ENCODE measurements at places on chromosomes 13 and 19.
A peak's percentile ranks its signal among the peaks of the same experiment; 100 is the strongest.

DNA sequence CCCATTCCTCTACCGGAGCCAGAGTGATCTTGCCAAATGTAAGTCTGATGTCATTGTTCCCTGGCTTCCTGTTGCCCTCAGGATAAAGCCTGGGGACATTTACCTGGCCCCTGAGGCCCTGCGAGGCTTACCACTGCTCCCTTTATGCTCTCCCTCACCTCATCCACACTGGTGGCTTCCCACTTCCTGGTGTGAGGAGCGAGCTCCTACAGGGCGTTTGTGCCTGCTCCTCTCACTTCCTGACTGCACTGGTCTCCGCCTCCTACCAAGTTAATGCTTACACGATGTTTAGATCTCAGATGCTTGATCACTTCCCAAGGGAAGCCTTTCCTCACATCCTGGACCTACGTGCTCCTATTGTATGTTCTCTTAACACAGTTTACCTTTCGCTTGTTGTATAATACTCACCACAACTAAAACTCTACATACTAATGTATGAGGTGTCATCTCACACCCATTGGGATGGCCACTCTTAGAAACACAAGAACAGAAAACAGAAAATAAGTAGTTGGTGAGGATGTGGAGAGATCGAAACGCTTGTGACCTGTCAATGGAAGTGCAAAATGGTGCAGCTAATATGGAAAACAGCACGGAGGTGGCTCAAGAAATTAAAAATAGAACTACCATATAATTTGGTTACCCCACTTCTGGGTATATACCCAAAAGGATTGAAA lies 177.6 kb downstream of the SHISA2 start:
- no peak for DNase-seq
- H3K4me1 ChIP-seq: peaks cover 77% of the 10 kb centered on the region
- H3K27me3 ChIP-seq: no peaks in the 10 kb centered on the region

- no peak overlapping the region for H3K27ac ChIP-seq
- no peak for DNase-seq
Measured at GRCh38 chr13:81713201-81713600, 1372.3 kb upstream of the SPRY2 start.

DNA sequence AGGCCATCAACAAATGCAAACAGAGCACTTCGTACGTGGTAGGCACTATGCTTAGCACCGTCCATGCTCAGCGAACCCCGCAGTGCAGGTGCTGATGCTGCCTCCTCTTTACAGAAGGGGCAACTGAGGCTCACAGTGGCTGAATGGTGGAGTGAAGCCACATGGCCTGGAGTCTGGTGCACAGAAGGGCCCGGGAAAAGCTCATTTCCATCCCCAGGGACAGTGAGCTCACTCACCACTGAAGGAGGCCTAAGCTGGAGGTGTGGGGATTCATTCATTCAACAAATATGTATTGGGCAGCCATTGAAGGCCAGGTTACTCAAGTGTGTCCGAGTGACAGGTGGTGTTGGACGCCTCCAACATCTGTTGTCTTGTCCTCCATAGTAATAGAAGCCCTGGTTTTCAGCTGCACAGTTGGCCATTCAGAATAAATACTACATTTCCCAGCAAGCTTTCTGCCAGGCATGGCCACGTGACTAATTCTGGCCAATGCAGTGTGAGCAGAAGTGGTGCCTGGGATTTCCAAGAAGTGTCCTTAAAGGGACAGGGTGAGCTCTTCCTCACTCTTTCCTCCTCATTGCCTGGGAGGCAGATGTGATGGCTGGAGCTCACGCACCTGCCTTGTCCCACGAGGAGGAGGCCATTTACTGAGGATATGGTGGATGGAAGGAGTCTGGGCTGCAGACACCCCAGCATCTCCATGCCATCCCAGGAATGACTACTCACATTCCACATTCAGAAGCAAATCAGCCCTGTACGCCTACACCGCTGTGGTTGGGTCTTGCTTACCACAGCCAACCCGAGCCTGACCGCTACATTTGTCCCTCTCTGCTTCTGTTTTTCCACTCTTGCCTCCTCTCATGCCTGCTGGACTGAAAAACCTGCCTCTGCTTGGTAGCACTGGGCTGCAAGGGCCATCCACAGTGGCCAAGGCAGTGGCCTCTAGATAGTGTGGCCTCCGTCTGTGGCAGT lies 2.3 kb upstream of the ZNRF4 start:
- no peak for DNase-seq
- peaks cover 26% of the 10 kb centered on the region for H3K27me3 ChIP-seq
- H3K4me3 ChIP-seq: no peak overlapping the region

DNA sequence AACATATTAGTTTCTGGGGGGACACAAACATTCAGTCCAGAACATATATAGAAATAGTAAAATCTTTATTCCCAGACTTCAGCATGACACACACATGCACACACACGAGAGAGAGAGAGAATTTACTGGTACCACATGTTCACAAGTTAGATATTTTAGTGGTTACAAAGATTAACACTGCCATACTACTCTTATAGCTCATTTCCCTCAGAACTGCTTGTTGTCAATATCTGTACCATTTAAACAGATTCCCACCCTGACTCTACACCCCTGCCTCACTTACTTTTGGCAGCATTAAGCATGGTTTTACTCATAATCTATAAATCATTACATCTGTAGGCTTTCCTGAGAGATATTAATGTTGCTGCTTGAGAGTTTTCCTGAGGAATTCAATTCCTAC lies 524.7 kb upstream of the HTR2A start:
- H3K4me3 ChIP-seq: no peak overlapping the region
- H3K27me3 ChIP-seq: no peaks in the 10 kb centered on the region
- H3K36me3 ChIP-seq: no peaks in the 10 kb centered on the region
- DNase-seq: no peak
- H3K27ac ChIP-seq: no peak overlapping the region
- no peaks in the 10 kb centered on the region for H3K4me1 ChIP-seq

DNA sequence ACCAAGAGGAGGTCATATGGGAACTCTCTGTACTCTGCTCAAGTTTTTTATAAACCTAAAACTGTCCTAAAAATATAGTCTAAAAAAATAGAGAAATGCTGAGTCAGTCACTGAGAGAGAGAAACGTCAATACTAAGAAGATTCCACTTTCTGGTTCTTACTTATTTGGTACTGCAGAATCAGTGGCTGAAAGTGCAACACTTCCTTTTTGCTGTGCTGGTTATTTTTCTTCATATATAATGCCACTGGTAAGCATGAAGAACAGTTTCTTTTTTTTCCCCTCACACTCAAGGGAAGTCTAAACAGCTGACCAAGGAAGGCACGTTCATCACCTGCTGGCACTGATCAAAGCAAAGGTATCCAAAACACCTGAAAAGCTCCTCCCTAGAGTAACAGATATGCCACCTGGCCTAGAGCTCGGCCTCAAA lies 44.3 kb upstream of the N4BP2L1 start:
- H3K4me3 ChIP-seq: no peak overlapping the region
- peaks cover 8% of the 10 kb centered on the region for H3K36me3 ChIP-seq
- DNase-seq: no peak
- no peaks in the 10 kb centered on the region for H3K27me3 ChIP-seq

DNA sequence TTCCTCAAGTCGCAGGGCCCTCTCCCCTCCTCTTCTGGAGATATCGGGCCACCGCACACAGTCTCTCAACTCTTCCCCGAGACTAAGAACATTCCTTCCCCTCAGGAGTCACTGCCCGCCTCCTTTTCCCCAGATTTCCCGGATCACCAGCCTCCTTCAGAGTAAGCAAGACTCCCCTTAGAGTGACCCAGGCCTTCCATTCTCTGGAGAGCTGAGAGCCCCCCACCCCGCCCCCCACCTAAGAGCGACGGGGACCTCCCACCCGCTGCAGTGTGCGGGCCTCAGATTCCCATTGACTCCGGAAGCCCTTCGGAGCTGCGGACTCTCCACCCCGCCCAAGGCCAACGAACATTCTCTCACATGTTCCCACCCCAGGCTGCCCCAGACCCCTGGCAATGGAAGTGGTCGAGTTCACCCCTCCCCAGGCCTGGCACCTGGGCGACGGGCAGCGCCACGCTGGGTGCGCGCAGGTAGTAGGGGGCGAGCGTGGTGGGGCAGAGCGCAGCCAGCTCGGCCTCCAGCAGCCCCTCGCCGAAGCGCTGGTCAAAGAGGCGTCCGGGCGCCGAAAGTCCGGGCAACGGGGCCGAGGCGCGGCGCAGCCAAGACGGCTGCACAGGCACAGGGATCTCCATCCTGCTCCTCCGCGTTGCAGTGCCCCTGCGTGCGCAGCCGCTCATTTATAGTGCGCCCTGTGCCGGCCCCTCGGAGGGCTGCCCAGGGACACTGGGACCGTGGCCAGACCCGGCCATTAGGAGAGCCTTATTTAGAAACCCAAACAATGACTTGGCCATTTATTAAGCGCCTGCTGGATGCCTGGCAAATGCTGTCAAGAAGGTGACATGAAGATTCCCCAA lies at the start of gene HSPB6:
Gene HSPB6, minus strand, starts transcription at position 653 of the 854 bp plus-strand sequence. Its CDS starts 21 bp downstream, at position 632.
- no peak for DNase-seq
- H3K27ac ChIP-seq: peak within 1 kb of the TSS; percentile 94
- peaks cover 8% of the 10 kb centered on the region for H3K27me3 ChIP-seq
- H3K36me3 ChIP-seq: peaks cover 61% of the 10 kb centered on the region

DNA sequence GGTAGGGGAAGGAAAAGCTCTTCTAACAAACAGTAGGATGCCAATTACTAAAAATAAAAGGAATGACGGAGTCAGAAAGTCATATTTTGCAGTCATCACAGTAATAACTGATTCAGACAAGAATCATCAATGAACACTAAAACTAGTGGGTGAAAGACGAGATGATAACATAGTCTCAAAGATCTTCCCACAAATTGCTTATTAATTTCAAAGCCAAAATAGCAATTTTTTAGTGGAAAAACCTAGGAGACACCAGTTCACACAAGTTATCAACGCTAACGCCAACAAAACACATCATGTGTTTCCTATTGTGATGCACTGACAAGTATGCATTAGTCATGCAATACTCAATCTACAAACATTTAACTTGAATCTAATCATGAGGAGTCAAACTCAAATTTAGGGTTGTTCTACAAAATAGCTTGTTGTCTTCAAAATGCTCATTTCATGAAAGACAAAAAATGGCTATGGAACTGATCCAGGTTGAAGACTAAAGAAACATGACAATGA lies 18.6 kb downstream of the ZNF233 start:
- peaks cover 72% of the 10 kb centered on the region for H3K36me3 ChIP-seq
- no peaks in the 10 kb centered on the region for H3K27me3 ChIP-seq
- H3K4me3 ChIP-seq: no peak overlapping the region
- H3K4me1 ChIP-seq: no peaks in the 10 kb centered on the region

DNA sequence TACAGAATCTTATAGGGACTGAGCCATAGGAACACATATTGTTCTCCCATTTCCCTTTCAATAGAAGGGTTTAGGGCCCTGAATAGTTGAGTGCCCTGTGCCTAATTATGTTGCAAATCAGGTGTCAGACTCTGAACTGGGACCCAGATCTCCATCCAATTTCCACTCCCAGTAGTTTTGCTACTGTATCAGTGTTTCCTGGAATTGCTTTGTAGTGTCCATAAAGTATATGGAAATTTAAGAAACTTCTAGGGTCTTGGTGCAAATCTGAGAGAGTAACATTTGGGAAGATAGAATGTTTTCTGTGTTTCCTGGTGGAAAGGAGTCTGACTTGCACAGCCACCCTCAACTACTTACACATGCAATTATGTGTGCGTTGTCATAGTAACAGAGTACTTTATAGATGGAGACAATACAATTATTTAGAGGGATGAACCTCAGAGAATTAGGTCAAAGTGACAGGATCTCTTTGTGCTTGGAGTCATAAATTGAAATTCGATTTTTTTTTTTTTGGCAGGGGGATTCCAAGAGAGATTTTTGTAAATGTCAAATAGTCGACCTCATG lies 646 bp upstream of the SLC10A2 start:
- no peaks in the 10 kb centered on the region for H3K27me3 ChIP-seq
- no peak overlapping the region for H3K4me3 ChIP-seq
- H3K36me3 ChIP-seq: no peaks in the 10 kb centered on the region
- no peaks in the 10 kb centered on the region for H3K4me1 ChIP-seq

GRCh38 chr13:26257049-26257448 lies 3.1 kb downstream of the CDK8 start:
- no peak overlapping the region for H3K4me3 ChIP-seq
- H3K36me3 ChIP-seq: peaks cover 8% of the 10 kb centered on the region
- no peak for DNase-seq

DNA sequence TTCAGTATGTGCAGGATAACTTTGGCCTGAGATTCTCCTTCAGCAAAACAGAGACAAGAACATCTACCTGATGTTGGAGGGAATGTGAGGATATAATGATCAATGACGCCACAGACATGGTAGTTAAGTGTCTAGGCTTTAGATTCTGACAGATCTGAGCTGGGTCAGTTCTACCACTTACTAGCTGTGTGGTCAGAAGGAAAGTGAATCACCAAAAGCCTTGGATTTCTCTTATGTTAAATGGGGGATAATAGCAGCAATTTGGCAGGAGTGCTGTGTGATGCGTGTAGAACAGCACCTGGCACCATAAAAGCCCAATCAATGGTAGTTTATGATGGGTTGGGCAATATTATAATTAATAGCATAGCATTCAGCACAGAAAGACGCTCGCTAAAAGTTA lies 41.7 kb downstream of the RXFP2 start:
- H3K27ac ChIP-seq: no peak overlapping the region
- no peak for DNase-seq
- no peak overlapping the region for H3K4me3 ChIP-seq
- no peaks in the 10 kb centered on the region for H3K4me1 ChIP-seq
- no peaks in the 10 kb centered on the region for H3K36me3 ChIP-seq

GRCh38 chr13:70969321-70969720 lies 861.1 kb upstream of the KLHL1 start:
- H3K4me3 ChIP-seq: no peak overlapping the region
- H3K27ac ChIP-seq: no peak overlapping the region
- H3K27me3 ChIP-seq: no peaks in the 10 kb centered on the region
- no peaks in the 10 kb centered on the region for H3K36me3 ChIP-seq

GRCh38 chr13:43408274-43408673 lies 378.5 kb downstream of the ENOX1 start:
- H3K4me3 ChIP-seq: no peak overlapping the region
- H3K27ac ChIP-seq: no peak overlapping the region
- H3K27me3 ChIP-seq: peaks cover 9% of the 10 kb centered on the region
- no peaks in the 10 kb centered on the region for H3K36me3 ChIP-seq
- DNase-seq: no peak
- H3K4me1 ChIP-seq: no peaks in the 10 kb centered on the region

DNA sequence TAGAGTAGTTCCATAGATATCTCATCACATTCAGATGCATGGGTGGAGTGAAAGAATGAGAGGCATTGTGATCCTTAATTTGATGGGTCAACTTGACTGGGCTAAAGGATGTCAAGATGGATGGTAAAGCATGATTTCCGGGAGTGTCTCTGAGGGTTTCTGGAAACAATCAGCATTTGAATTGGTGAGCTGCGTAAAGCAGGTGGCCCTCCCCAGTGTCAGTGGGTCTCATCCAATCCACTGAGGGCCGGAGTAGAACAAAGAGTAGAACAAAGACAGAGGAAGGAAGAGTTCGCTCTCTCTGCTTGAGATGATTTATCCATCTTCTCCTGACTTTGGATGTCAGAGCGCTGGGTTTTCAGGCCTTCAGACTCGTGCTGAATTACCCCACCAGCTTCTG lies 43.1 kb downstream of the SERP2 start:
- no peak for DNase-seq
- no peaks in the 10 kb centered on the region for H3K36me3 ChIP-seq
- no peak overlapping the region for H3K4me3 ChIP-seq
- H3K27me3 ChIP-seq: peaks cover 3% of the 10 kb centered on the region
- peaks cover 2% of the 10 kb centered on the region for H3K4me1 ChIP-seq
